ENCODE measurements at places on chromosomes 3 and 15.

- DNase-seq: no peak
Observed at GRCh38 chr3:9809239-9809614, 835 bp upstream of the TTLL3 start.

DNA sequence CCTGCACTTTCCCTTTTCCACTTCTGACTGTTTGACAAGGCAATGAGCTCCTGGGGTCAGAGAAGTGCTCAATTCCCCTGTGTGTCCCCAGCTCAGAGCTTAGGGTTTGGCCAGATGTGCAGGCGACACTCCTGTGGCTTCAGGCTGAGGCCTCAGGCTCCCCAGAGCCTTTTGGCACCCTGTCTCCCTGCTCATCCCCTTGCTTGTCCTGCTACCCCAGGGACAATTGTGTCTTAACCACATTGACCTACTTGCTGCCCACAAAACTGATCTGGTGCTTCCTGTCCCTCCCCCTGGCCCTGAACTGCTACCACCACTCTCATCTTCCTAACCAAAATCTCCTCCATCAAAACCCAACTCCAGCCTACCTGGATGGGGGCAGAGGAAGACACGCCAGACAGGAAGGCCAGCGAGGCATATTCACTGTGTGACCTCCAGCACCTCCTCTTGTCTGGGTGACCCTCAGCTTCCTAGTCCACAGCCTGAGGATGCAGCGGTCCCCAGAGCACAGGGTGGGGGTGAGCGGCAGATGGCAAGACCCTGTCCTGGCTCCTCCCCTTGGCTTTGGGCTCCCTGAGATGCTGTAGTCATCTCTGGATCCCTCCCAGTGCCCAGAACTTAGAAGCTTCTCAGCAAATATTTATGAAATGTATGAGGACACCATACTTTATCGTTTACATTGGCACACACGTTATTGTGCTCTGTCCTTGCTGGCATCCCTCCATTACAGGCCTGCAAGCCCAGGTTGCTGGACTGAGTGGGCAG, 98.9 kb upstream of the SLC6A6 start:
- no peak for DNase-seq

DNA sequence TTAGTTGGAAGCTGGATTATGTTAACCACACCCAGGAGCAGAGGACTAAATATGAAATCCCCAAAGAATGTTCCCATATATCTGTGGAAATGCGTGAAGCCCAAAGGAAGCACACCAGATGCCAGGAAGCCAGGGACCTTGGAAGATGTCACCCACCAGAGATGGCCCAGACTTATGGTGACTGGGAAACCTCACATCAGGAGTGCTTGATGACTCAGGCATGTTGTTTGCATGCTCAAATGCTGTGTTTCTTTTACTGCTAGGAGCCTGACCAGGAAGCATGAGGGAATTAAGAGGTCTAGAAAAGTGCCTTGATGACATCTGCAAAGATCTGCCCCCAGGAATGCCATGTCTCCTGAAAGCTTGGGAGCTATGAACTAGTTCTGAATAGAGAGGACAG, 109.0 kb upstream of the SLC2A2 start:
- no peak for DNase-seq

GRCh38 chr3:38022896-38023709, 6.3 kb downstream of the PLCD1 start:
- no peak for DNase-seq

DNA sequence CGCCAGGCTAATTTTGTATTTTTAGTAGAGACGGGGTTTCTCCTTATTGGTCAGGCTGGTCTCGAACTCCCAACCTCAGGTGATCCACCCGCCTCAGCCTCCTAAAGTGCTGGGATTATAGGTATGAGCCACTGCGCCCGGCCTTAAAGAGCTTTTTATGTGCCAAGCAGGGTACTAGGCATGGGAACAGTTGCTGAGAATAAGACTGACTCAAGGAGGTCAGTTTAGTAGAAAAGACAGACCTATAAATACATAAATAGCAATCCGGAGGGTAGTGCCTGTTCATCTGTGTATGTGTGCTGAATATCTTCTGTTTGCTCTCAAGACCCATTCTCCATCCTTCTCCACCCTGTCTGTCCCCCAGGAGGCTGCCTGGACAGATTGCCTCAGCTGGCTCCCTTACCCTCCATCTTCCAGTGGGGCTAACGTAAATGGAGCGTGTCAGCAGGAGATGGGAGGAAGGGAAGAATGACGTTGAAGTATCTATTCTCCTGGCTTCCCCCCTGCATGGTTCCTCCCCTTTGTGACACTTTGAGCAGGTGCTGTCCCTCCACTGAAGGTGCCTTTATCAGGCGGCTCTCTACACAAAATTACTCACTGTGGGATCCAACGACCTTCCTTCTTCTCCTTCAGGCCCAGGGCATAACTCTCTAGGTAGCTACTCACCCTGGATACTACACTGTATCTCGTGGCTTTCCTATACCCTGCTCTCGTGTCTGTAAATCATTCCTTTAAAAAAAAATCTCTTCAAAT, 31.1 kb downstream of the FBXO40 start:
- no peak for DNase-seq

DNA sequence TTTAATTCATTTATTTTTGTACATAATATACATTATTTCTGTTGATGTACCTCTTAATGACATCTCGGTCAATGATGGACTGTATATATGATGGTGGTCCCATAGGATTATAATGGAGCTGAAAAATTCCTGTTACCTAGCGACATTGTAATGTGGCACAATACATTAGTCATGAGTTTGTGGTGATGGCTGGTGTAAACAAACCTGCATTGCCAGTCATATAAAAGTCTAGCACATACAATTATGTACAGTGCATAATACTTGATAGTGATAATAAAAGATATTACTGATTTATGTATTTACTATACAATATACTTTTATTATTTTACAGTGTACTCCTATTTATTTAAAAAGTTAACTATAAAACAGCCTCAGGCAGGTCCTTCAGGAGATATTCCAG, 15.1 kb downstream of the TTC14 start:
- DNase-seq: no peak

DNA sequence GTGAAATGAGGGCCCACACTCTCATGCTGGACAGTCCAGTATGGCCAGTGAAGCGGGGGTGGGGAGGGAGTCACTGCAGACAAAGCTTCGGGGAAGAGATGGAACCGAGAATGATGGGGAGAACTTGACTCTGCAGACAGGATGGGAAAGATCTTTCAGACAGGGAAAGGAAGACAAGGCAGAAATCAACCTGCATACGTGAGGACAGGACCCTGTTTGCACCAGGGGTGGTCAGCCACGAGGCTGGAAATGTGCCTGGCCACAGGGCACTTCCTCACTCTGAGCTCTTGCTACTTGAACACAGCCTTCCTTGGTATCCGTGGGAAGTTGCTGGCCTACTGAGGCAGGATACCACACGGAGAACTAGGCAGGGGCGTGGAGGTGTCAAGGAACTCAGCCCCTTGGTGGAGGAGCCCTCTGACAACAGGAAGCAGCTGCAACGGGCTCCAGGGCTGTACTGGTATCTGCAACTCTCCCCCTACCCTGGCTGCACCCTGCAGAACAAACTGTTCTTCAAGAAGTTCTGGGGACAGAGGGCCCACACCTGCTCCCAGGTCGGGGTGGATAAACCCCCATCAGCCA, 9.3 kb upstream of the SRP14 start:
- no peak for DNase-seq

- no peak for DNase-seq
Observed at GRCh38 chr3:44429459-44429858, 48.0 kb downstream of the ZNF445 start.

- DNase-seq: no peak
Observed at GRCh38 chr3:38835939-38836338, 19.9 kb upstream of the SCN10A start.

GRCh38 chr15:72585476-72586058, 68.9 kb upstream of the GOLGA6B start:
- no peak for DNase-seq

DNA sequence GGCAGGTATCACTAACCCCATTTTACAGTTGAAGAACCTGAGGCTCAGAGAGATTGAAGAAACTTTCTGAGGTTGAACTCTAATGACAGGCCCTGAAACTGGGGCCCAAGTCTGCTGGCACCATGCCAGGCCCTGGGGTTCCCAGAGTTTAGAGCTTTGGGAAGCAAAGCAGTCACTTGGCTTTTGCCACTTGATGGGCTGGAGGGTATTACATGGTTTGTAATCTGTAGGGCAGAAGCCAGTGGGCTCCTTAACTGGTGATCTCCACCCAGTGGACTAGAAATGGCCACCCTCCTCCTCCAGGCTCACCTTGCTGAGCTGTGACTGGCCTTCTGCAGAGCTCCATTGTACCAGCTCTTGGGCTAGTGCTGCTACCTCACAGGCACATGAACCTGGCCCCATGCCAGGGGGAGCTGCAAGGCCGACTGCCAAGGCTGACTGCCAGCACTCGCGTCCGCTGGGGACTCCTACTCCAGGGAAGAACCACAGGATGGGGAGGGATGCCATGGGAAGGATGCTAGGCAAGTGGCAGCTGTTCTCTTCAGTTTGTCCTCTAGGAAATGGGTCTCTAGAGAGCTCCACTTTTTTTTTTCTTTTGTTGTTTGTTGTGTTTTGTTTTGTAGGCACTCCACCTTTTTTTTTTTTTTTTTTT, 104.8 kb downstream of the ETFA start:
- DNase-seq: no peak

- DNase-seq: no peak
Observed at GRCh38 chr3:139970526-139970925, 35.5 kb downstream of the CLSTN2 start.

- DNase-seq: no peak
Observed at GRCh38 chr15:36525430-36525829, 54.0 kb upstream of the CDIN1 start.

DNA sequence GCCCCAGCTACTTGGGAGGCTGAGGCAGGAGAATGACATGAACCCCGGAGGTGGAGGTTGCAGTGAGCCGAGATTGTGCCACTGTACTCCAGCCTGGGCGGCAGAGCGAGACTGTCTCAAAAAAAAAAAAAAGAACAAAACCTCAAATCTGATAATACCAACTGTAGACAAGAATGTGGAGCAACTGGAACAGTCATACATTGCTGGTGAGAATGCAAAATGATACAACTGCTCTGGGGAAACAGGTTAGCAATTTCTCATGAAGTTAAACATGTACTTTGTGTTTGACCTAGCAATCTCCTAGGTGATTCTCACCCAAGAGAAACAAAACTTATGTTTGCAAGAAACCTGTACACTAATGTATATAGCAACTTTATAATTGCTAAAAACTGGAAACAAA, 4.4 kb upstream of the VHL start:
- DNase-seq: no peak

GRCh38 chr3:64067506-64068346, 44.4 kb upstream of the PSMD6 start:
- no peak for DNase-seq

GRCh38 chr15:42087926-42088800, 6.2 kb downstream of the PLA2G4D start:
- DNase-seq: no peak

GRCh38 chr15:100048736-100049135, 293.0 kb downstream of the ADAMTS17 start:
- no peak for DNase-seq

DNA sequence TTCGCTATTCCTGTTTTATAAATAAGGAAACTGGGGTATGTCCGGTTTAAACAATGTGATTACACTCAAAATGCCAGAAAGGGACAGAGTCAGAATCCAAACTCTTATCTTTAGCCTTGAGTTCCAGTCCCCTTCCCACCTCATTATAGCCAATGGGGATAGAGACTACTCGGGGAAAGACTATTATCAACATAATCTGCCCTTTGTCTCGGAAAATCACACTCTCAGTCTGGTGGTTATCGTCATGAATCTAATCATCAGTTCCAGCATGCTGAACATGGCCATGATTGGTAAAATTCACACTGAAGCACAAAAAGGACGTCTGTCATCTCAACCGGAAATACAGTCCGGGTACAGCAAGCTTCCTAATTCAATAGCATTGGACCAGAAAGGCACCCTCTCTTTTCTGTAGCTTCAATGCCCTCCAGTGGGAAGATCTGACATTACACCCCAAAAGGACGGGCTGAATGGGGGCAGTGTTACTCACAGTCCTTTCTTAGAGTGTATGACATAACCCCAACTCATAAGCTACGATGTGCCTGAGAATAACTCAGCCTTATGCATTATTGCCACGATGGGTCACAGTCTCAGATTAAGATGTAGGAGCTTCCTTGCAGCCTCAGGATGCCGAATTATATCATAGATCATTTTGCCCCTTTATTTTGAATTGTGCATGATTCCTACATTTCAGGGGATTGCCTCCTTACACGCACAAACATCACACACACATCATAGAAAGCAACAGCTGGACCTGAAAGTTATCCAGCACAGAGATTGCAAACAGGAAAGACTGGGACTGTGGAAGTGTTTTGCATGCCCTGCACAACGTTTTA, 390.4 kb upstream of the LMCD1 start:
- peak; percentile 38 for DNase-seq

DNA sequence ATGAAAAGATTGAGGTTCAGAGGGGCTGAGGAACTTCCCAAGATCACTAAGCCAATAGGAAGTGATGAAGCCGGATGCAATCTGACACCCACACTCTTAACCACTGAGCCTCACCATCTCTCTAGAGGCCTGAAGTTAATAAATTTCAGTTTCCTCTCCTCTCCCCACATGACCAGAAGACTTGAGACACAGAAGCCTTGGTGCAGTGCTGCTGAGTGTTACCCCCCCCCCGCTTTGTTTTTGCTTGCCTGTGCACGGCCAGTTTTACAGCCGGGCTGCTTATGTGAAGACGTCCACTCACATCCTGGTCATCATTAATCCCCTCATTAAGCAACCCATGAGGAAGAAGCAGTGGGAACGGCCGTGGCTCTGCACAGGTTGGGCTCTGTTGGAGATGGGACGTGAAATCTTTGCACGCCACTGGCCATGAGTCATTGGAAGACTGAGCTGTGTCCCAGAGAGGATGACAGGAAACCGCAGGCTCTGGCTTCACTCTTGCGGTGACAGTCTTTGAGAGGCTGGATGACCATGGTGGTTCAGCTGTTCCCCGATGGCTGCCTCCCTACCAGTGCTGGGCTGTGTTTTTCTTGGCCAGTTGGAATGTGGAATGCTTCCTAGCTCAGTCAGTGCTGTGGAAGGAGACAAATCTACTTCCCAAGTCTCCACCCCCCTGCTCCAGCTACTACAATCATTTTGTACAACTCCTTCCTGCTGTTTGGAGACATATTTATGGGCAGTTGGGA, 232.6 kb upstream of the LRTM1 start:
- DNase-seq: peak; percentile 6
